ENCODE measurements at places on chromosomes 11 and 22.

GRCh38 chr11:113278481-113278880 lies 35.9 kb upstream of the TTC12 start:
- no peak for DNase-seq

GRCh38 chr11:65643971-65644370 lies 6.1 kb downstream of the SIPA1 start:
- no peak for DNase-seq

- no peak for DNase-seq
These were observed 57.6 kb downstream of the TSPAN18 start for GRCh38 chr11:44784436-44784760.

- DNase-seq, result peak; percentile 76
These were observed 91.5 kb downstream of the CACNA1I start for GRCh38 chr22:39661842-39662685.

- DNase-seq, result no peak
These were observed 6.6 kb upstream of the APOL2 start for GRCh38 chr22:36245805-36246356.

DNA sequence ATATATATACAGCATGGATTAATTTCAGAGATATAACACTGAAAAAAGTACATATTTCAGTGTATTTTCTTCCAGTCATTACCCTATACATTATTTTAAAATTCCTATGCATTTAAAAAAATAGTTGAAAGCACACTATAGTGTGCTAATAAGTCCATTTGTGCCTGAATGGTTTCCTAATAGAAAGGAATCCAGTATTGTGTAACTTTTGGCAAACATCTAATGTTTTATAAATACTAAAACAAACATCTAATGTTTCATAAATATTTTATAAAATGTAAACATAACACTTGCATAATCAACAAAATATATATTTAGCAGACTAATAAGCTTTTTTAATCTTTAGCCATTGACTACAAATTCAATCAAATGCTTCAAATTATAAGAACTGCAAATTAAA lies 126.6 kb upstream of the FIBIN start:
- no peak for DNase-seq

- DNase-seq, result no peak
These were observed 311.4 kb downstream of the DYNC2H1 start for GRCh38 chr11:103420593-103420992.

DNA sequence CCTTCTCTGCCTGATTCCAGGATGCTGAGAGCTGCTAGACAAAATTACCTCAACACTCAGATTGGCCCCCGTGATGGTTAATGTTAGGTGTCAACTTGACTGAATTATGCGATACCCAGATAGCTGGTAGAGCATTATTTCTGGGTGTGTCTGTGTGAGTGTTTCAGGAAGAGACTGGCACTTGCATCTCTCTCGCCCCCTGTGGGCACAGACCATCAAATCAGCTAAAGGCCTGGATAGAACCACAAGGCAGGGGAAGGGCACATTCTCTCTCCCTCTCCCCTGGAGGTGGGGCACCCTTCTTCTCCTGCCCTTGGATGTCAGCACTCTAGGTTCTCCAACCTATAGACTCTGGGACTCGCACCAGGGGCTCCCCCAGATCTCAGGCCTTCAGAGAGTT lies 79.7 kb downstream of the KIRREL3 start:
- DNase-seq, result no peak

- DNase-seq, result no peak
These were observed 46.2 kb downstream of the BLID start for GRCh38 chr11:122069707-122070360.

GRCh38 chr11:134124660-134125451 lies 56.0 kb downstream of the JAM3 start:
- no peak for DNase-seq

DNA sequence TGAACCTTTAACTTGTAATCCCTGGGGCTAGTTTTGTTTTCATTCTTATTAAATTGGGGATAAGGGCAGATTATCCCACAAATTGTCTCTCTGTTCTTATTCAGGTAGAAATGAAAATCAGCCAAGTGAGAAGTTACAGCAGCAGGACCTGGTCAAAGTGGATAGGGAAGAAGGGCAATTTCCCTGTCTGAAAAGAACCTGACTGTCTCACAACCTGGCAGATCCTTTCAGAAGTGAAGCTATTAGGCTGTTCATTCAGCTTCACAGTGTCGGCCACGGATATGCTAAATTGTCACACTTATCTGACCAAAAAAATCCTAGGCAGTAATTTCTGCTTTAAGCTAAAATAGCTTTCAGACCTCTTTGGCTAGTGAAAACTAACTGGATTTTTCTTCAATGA lies 712.6 kb upstream of the ANO5 start:
- DNase-seq, result no peak

- peak; percentile 63 for DNase-seq
These were observed 39.0 kb downstream of the CTNND1 start for GRCh38 chr11:57800444-57801182.

GRCh38 chr11:128893578-128894285 lies 2.6 kb downstream of the KCNJ5 start:
- no peak for DNase-seq

- DNase-seq, result no peak
These were observed 25.5 kb downstream of the DRD2 start for GRCh38 chr11:113449743-113450142.

GRCh38 chr11:79413268-79413667 lies 27.6 kb downstream of the TENM4 start:
- no peak for DNase-seq

DNA sequence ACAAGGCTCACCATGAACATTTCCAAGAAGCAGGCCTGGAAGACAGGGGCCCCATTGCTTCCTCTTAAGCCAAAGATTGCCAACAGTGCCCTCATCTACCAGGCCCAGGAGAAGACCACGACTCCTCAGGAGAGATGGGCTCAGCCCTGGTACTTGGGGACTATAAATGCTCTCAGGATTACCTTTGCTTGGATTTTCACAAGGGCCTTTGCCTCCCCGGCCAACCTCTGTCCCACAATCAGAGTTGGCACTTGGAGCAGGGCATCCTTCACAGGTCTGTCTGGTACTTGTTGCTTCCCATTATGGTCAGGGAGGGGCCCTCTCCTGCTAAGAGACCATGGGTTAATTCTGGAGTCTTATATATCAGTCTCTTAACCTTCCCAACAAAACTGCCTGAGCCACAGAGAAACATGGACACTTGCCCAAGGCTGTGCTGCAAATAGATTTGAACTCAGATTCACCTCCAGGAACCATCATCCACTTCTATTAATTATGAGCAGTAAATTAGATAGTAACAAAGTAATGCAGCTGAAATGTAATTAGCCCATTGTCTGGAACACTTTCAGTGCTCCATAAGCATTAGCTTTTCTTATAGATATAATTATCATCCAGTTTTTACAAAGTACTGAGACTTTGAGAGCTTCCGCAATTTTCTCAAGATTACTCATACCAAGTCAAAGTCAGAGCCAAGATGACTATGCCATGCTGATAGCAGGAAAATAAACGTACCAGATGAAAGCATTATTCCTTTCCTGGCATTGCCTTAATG lies 33.5 kb downstream of the POU2AF3 start:
- DNase-seq, result no peak

DNA sequence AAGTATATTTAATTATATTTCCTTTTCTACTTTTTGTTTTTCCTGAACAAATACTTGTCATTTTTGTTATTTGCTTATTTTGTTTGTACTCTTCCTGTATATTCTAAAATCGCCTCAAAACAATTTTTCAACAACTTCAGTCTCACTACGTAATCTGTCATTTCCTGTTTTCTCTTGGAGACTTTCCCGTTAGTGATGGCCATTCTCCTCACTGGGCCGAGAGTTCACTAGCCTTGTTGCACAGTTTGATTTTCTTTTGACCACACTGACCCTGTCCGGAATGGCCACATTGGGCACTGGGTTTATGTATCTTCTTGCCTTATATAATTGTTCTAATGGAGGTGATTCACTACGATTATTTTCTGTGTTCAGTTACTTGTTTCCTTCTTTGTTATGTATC lies 726.1 kb downstream of the FAM181B start:
- no peak for DNase-seq

- DNase-seq, result no peak
These were observed 14.5 kb downstream of the SEPTIN3 start for GRCh38 chr22:41983513-41984405.

DNA sequence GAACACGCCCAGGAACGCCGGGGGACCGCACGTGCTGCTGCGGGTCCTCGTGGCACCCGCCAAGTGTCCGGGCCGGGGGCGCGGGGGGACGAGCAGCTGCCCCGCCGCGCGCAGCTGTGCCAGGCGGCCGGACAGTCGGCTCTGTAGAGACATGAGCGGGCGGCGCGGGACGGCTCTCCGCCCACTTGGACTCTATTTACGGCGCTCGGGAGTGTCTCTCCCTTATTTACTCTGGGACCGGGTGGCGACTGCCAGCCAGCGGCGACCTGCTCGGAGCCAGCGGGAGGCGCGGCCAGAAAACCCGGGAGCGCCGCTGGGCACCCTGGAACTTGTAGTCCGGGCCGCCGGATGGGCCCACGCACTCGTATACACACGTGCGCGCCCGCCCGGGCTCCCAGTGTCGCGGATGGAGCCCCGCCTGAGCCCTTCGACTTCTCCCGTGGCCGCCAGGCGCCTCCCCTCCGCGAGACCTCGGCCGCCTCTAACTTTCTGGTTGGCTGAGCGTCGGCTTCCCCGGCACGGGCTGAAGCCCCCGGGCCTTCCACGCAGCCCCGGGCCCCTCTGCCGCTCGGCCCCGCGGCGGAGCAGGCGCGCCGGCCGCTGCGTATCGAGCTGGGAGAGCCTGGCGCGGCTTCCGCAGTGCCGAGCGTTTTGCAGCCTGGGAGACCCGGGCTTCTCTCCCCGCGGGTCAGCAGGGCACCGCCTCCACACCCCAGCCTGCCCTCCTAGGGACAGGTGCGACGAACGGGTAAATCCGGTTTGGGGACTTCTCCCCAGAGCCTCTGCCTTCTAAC lies at the start of gene MACROD1:
MACROD1 (minus strand) TSS at position 272 of the 794 bp plus-strand sequence; CDS start at position 153, 119 bp downstream.
- DNase-seq, result peak; percentile 49

GRCh38 chr11:118305726-118306125 lies 1.2 kb downstream of the CD3E start:
- DNase-seq, result no peak

GRCh38 chr11:241634-242033 lies 4.9 kb downstream of the PSMD13 start:
- DNase-seq, result no peak

DNA sequence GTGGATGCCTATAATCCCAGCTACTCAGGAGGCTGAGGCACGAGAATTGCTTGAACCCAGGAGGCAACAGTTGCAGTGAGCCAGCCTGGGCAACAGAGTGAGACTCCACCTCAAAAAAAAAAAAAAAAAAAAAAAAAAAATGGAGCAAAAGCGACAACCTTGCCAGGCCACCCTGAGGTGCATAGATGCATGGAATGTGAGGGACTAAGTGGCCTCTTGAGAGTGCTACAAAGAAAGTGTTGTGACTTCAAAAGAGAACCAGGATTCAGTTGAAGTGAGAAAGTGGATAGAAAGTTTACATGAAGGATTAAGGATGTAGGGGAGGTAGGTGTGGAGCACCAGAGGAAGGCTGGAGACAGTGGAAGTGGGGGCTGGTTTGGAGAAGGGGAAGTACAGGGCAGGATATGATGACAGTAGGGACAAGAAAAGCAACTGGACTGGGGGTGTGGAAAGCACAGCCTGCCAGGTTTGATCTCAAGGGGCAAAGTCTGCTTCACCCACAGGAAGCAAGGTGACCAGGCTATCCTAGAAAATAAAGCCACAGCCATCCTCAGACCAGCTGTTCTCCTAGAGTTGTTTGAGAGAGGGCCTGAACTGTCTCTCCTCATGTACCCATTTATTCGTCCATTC lies 36.0 kb upstream of the OLFML1 start:
- no peak for DNase-seq

GRCh38 chr22:38674888-38675287 lies 6.9 kb upstream of the TOMM22 start:
- no peak for DNase-seq

DNA sequence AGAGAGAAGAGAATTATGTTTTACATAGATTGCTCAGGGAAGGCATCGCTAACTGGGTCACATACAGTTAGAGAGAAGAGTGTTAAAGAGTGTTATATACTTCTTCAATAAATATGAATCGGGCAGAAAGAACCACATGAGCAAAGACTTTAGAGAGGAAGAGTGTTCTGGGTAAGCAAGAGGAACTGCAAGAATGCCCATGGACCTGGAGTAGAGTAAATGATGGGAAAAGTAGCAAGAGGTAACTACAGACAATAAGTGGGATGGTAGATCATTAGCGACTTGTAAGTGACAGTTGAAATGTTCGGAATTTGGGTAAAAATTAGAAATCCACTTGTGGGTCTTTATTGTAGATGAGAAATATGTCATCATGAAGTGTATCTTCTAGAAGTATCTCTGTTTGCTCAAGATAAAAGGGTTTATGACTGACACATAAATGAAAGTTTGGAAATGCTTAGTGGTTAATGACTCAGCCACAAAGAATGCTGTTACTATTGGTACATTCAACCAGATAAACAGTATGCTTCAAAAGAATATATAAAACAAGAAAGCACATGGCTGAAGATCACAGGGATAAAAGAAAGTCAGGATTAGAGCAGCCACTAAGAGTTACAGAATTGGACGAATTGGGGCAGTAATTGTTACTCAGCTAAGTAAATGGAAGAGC lies 229.3 kb downstream of the CASP12 start:
- no peak for DNase-seq

DNA sequence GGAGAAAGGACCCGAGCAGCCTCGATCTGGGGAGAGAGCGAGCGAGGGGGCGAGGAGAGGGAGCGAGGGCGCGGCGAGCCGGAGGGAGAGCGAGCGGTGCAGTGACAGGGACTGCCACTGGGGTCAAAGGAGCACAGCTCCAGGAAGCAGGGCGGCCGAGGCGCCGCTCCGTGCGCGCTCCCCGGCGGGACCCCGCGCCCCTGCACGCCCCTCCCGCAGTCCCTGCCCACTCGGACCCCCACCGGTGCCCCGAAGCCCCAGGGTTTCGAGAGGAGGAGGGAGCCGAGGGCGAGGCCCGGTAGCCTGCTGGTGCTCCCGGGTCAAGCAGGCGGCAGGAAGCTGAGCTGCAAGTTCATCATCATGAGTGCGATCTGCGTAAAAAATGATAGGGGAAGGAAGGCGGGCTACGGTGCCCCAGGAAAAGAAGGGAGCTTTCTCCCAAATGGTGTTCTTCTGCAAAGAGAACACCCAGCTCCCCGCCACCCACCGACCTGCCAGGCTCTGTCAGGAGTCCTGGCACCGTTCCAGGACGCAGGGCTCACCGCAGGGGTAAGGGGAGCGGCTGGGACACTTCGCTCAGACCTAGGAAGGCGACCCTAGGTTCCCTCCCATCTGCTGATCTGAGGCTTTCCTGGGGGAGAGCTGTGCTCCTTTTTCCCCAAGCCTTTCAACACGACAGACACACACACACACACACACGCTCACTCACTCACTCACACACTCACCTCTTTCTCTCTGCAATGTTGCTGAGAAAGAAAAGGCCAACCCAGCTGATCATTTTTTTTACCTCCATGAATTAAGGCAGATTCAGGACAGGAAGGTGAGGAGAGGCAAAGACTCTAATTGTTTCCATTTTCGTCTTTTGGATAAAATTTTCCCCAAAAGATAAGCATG lies at the start of gene MPPED2:
MPPED2 (minus strand) TSS at position 103 of the 894 bp plus-strand sequence. CDS start 5,980 bp downstream, outside the sequence.
- DNase-seq, result peak; percentile 11

- no peak for DNase-seq
These were observed 4.9 kb downstream of the MS4A15 start for GRCh38 chr11:60761436-60762190.

GRCh38 chr11:69837791-69838190 lies 18.6 kb upstream of the FGF3 start:
- DNase-seq, result no peak

- no peak for DNase-seq
These were observed 32.2 kb downstream of the SLC6A5 start for GRCh38 chr11:20631519-20632168.
